ENCODE measurements at places on chromosomes 2 and 18. TPM values are rescaled to one million over a fixed set of nuclear protein-coding genes. Genes with fewer than 3 reads are reported as not detected.

Gene LIMS4
- 8.2 TPM for total RNA-seq

Gene TUBA4B
- not detected for total RNA-seq

Gene REG1B
- 3.4 TPM for total RNA-seq

Gene CSRNP3
- total RNA-seq = 3.1 TPM

Gene CRYGD
- not detected for total RNA-seq

Gene CYP20A1
- 24.8 TPM for total RNA-seq

Gene VIL1
- not detected for total RNA-seq

Data from posterior vena cava (tissue), 2 donors.